ENCODE measurements at places on chromosomes 7 and 10.

DNA sequence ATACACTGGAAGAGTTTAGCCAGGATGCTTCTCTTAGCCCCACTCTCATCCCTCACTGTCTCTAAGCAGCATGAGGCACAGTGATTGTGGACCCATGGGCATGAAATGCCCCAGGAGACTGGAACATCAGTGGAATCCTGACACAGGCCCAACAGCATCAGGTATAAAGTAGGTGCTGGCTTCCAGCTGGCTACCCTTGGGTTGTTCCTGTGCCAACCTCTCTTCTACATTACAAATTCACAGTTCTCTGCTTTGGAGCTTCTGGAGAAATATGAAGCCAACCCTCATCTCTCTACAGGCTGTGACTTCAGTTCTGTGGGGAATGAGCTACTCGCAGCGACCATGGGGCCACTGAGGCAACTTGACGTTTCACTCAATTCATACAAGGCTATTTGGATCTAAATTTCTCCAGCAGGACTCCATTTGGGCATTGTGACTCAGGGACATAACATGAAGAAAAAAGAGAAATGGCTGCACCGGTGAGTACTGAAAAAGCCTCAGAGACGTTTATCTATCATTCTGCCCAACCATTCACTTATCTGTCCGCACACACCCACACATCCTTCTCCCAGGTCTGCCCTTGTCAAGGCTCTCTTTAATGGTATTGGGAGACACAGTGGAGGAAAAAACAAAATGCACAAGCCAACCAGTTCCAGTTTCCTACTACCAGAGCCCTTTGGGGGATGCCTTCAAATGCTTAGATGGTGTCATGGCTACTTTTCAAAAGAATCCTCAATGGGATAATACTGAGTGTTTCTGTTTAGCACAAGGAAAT, 35.4 kb upstream of the TM9SF3 start:
- DNase-seq = no peak

- no peak for DNase-seq
Measured at GRCh38 chr10:110638319-110638718, 5.8 kb upstream of the RBM20 start.

DNA sequence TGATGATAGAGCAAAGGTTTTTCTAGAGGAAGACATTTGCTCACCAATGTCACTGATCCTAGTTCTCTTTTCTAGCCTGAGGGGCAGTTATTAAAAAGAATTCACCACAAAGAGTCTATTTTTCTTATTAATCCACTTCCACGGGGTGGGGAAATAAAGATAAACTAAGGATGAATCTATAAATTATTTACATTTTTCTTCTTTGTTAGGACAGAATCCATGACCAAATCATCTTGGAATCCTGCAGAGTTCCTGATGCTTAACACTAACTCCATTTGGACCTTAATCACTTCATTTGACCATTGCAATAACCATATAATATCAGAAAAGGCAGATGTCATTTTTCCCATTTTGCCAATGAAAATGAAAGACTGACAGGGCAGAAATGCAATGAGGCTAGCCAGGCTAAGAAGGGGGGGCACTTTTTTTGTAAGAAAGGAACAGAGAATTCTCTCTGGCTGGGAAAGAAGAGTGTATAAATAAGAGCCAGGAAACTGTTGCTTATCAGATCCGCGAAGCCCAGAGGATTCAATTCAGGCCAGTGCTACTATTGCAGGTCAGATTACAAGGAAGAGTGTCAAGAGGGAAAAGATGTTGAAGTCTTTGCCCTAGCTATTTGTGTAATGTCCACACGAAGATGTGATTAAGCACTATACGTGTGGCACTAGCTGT, 433.2 kb downstream of the TNS3 start:
- peak; percentile 28 for DNase-seq

DNA sequence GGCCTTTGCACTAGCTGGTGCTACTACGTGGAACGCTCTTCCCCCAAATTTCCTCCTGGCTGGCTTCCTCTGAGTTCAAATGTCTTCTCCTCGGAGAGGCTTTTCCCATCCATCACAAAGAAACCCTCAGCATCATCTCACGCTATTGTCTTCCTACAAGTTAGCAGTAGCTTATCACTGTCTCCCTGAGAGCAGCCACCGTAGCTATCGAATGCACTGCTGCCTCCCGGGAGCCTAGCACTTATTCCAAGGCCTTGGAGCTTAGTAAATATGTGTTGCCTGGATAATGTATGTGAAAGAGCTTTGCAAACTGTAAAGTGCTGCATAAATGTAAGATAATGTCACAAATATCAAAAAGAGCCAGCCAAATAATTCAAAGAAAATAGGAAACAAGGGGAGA, 124.4 kb downstream of the KCNMA1 start:
- peak; percentile 20 for DNase-seq

- DNase-seq = no peak
Measured at GRCh38 chr7:47087866-47088265, 494.0 kb downstream of the TNS3 start.

DNA sequence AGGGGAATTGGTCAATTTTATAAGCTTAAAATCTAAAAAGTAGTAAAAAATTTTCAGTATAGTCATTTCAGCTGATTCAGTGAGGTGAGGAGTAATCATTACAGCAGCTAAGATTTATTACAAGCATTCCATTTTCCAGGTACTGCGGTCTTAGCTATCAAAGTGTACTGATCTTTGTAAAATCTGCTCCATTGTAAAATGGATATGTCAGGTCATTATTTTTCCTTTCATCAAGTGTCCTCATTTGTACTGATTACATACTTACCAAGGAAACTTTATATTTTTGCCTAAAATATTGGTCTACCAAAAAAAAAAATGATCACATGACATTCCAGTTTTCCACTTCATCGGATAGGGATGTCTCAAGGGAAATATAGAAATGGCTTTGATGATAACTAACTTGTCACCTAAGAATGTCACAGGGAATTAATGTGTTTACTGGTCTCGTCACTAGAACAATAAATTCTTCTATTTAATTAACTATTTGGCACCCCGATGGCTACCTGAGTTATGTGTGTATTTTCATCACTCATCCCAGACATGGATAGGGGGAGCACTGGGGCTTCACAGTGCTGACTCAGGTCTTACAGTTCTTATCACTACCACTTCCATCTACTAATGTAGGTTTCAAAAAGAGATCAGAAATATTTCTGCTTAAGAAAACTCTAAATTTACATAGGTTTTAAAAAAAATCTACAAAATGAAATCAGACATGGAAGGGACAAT, 948.4 kb downstream of the PCDH15 start:
- DNase-seq = no peak

- DNase-seq = no peak
Measured at GRCh38 chr7:131640686-131641085, 84.3 kb upstream of the PODXL start.

- DNase-seq = peak; percentile 69
Measured at GRCh38 chr7:6558837-6559236, 7.6 kb upstream of the GRID2IP start.

GRCh38 chr7:18504965-18505364, 9.4 kb downstream of the HDAC9 start:
- DNase-seq = peak; percentile 25

- DNase-seq = no peak
Measured at GRCh38 chr10:103836861-103837260, 18.5 kb downstream of the SH3PXD2A start.

- peak; percentile 45 for DNase-seq
Measured at GRCh38 chr10:79400146-79401004, 45.0 kb downstream of the ZCCHC24 start.

DNA sequence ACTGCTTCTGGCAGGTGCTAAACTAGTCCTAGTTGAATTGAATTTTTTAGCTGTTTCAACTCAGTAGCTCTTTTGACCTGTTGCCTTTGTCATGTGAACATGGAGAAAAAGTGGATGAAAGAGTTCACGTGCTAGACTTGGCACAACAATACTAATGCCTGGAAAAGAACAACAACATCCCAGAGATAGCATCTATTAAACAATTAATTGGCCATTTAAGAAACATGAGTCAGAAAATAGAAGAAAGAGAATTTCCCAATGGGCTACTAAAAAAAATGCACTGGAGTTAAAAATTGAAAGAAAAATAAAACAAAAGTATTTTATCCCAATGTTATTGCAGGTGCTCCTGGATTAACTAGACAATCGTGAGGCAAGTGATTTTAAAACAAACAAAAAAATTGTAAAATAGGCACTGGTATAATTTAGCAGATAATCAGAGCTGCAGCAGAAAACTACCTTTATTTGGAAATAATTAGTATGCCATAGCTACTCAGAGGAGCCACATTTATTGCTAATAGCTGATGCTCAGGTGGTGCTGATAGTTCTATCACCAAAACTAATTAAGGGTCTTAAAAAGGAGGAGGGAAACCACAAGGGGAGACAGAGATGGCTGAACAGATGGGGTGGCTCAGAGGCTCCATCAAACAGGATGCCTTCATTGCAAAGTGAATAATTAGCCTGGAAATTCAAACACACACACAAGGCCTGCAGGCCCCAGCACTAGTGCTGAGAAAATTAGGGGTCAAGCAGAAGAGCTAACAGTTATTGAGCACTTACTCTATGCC, 17.6 kb downstream of the CCDC71L start:
- DNase-seq = no peak

- no peak for DNase-seq
Measured at GRCh38 chr7:155553871-155554270, 7.5 kb upstream of the CNPY1 start.

DNA sequence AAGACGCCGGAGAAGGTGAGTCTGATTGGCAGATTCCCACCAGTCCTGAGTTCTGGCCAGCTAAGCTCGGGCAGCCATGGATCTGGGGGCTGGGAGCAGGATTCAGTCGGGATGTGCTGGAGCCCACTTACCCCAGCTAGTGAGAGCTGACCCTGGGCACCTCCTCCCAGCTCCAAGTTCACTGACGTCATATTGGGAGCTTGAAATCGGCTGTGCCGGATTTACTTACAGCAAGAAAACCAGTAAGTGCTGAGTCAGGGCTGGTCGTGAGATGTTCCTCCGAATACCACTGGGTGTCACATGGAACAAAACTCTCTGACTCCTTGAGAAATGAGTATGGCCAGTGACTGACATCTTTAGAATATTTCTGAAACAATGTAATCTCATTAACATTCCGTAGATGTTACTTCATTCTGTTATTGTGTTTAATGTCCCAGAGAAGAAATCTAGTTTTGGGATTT, 621.2 kb downstream of the SDK1 start:
- peak; percentile 83 for DNase-seq

DNA sequence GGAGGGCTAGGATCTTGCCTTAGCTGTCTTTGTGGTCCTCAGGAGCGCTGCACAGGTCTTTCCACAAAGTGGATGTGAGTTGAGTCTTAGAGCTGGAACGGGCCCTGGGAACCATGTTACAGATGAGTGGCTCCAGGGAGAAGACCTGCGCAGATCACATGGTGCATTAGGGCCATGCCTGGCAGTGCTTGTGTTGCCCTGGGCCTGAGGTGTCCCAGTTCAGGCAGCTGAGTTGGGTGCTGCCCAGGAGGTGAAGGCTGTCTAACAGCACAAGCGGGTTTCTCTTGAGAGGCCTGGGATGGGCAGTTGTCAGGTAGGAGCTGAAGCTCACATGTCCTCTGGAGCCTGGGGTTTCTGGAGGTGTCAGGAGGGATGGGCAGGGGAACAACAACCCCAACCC, 33.7 kb upstream of the ANKRD2 start:
- no peak for DNase-seq

DNA sequence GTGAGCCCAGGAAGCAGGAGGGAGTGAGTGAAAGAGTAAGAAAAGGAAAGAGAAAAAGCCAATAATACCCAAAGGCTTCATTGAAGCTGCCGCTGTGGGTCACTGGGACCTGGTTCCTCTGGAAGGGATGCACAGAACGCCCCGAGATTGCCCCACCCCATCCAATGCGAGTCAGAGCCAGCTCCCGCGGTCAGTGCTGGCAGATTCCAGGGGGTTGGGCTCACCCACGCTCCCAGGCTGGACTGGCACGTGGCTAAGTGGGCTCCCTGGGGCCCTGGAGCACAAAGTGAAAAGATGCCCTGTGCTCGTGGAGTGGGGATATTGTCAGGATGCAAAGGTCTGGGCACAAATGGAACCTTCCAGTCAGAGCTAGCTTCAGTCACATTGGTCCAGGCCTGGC, 117.0 kb downstream of the OAT start:
- DNase-seq = no peak

GRCh38 chr7:3882782-3883181, 581.7 kb downstream of the SDK1 start:
- DNase-seq = no peak

DNA sequence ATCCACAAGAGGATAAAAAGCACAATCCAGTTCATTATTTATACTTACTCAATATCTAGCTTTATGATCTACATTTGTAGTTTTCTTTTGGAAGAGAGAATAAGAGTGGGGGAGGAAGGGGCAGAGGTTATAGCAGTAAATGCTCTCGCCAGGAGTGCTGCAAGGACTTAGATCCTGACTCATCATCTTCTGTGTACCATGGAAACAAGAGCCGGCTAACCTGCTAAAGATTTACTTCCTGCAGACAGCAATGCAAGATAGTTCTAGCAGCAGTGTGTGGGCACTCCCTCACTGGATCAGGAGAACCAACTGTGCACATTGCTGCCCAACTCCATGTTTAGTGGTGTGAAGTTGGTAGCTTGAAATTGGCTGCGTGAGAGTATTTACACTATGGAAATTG, 47.7 kb upstream of the TRIL start:
- DNase-seq = no peak

DNA sequence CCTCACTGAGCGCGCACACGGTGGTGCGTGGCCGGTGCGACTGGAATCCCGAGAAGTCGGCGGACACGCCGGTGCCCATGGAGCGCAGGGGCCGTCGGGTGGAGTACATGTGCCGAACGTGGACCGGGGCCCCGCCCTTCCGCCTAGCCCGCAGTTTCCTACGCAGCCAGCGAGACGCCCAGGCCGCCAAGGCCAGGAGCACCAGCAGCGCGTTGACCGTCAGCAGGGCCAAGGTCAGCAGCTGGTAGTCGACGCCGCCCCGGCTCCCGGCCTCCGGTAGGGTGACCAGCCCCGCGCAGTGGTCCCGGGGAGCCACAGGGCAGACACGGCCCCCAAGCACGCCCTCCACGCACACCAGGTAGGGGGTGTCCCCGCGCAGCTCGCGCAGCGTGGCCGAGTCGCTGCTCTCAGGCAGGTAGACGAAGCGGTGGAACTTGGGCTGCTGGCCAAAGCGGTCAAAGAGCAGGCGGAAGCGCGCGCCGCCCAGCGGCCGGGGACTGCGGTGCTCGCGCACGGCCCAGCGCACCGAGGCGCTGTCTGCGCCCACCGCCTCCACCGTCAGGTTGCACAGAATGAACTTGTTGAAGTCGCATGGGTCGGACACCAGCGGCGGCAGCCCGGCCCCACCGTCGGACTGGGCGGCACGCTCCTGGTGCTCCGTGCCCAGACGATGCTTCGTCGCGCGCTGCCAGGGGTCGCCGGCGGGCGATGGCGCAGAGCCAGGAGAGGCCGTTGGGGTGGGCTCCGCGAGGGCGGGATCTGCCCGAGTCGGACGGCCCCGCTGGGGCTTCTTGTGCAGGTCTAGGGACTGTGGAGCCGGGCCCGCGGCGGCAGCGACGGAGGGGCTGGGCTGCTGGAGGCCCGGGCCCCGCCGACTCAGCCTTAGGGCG, 2.2 kb downstream of the TRIL start:
- DNase-seq = peak; percentile 66

DNA sequence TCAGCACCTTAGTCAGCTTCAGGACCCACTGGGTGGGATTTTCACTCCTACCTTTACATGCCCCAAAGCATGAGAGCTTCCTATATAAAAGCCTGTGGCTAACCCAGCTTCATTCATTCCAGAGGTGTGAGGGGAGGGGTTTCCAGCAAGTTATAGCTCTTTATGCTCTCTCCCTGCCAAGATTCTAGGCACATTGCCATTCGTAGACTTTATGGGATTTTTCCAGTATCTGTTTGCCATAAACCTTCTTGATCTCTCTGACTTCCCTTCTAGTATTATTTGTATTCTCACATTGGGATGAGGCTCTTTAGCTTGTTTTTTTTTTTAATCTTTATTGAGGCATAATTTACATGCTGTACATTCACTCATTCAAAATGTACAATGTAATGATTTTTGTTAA, 67.5 kb downstream of the POU6F2 start:
- no peak for DNase-seq
